HFF-Myc (cell line): ENCODE measurements at places on chromosomes 16 and 17.

- DNase-seq: no peak
Observed at GRCh38 chr17:1800240-1800639, 29.5 kb downstream of the SMYD4 start.

- DNase-seq: no peak
Observed at GRCh38 chr16:89084411-89084810, 9.2 kb upstream of the ACSF3 start.

DNA sequence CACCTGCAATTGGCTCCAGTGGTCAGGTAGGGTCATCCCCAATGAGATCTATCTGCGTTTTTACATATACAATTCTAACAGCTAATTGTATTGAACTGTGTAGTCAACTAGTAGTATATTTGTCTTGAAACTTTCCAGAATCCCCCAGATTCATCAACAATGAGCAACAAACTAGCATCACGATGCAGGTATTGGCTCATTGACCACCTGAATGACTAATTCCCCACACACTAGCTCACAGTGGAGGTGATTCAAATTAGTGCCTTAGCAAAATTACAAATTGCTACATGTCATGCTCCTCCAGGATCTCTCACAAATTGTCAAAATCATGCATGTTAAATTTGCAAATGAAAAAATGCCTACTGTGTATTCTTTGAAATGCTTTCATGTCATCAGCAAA, 62.8 kb upstream of the MPHOSPH6 start:
- DNase-seq: no peak

DNA sequence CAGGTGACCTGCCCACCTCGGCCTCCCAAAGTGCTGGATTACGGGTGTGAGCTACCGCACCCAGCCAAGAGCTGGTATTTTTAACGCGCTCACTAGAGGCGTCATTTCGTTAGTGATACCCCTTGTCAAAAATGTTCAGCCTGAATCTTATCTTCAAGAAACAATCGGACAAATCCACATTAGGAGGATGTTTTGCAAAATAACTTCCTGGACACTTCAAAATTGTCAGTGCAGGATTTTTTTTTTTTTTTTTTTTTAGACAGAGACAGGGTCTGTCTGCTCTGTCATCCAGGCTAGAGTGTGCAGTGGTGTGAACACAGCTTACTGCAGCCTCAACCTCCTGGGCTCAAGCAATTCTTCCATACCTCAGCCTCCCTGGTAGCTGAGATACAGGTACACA, 63.0 kb downstream of the RMI2 start:
- DNase-seq: no peak

DNA sequence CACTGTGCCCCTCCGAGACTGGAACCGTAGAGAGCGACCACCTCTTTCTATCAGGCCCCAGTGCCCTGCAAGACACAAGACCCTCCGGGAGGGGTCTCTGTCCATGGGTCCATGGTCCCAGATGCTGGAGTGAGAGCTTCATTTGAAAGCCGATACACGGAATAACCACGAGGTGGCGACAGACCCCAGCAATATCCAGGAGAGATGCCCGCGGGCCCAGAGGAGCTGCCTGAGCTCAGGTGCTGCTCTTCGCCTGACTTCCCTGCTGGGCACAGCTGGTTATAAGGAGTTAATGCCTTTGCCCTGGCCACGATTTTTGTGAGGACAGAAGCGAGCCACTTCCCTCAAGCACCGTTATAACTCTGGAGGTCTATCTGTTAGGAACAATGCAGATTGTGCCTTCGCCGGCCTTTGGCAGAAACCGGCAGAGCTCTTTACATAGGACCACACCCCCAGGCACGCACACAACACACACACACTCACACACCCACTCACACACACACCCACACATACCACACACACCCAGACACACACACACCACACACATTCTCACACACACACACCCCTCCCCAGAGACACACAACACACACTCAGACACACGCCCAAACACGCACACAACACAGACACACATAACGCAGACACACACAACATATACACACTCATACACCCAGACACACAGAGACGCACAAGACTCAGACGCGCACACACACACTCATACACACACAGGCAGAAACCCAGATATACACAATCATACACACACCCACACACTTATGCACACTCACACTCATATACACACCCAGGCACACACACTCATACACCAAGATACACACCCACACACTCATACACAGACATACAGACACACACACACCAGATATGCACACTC, 436.4 kb downstream of the SOX9 start:
- DNase-seq: peak; percentile 25

- DNase-seq: no peak
Observed at GRCh38 chr16:83717308-83717707, 90.5 kb upstream of the HSBP1 start.

GRCh38 chr17:29911641-29912177, 18.3 kb downstream of the SSH2 start:
- DNase-seq: no peak

- no peak for DNase-seq
Observed at GRCh38 chr17:42849031-42849430, 2.0 kb upstream of the AOC3 start.

- no peak for DNase-seq
Observed at GRCh38 chr16:86773354-86773715, 195.0 kb downstream of the FOXL1 start.

DNA sequence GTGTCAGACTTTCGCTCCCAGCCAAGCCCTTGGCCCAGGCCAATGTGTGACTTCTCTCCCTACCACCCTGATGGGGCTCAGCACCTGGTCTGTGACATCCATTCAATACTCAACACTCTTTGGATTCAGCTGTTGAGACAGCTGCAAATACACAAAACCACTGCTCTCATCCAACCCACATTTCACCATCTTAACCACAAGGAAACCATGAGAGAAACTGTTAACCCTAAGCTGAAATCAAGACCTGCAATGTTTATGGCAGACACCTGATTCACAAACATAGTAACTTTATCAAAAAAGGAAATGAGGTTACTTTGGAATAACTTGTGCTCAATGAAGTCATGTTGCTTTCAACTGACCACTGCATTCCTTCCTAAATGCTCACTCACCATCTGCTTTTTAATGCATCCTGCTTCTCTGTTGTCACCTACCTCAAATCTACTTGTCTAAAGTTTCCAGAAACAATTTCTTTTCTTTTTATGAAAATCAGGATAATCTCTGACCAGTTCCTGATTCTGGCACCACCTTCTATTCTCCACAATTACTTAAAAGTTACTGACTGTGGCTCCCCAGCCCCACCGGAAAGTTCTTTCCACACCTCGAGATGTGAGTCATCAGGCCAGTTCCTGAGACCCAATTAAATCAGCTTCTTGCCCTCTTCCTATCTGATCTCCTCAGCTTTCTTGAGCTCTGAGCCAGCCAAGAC, 88.2 kb downstream of the NOG start:
- DNase-seq: peak; percentile 86

- DNase-seq: no peak
Observed at GRCh38 chr17:67554634-67555033, 163.1 kb upstream of the NOL11 start.

GRCh38 chr16:10951026-10951425, 6.7 kb downstream of the CLEC16A start:
- peak; percentile 25 for DNase-seq
